NCI-H1092 treated with DMSO at 0.1 percent for 48 hours (cell line): ENCODE measurements at places on chromosomes 12 and 14.

DNA sequence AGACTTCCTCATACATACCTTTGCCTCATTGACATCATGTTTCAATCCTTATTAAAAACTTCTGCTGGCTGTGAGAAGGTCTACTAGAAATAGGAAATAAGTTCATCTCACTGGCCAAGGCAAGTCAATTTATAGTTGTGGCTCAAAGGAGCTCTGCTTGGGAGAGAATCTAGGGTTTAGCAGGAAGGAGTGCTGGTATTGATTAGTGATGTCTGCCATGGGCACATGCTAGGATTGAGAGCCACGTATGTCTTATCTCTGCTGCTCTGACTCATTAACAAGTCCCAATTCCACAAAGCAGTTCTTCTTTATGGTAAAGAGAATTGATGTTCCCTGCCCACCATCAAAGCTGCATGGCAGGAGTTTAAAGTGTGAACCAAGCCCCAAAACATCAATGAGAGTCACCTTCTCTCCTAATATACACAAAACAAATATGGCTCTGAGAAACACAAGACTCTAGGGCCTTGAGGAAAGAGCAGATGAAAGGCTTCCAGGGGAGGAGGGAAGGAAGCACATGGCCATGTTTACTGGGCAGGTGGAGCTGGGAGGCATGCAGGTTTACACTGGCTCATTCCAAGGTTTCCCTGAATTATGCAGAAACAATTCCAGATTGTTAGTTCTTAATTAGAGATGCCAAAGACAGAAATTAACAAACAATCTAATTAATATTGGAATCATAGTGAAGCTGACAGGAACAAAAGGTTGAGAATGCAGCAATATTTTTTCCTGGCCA is 931.9 kb upstream of the TMEM132C start:
- no peak for DNase-seq

DNA sequence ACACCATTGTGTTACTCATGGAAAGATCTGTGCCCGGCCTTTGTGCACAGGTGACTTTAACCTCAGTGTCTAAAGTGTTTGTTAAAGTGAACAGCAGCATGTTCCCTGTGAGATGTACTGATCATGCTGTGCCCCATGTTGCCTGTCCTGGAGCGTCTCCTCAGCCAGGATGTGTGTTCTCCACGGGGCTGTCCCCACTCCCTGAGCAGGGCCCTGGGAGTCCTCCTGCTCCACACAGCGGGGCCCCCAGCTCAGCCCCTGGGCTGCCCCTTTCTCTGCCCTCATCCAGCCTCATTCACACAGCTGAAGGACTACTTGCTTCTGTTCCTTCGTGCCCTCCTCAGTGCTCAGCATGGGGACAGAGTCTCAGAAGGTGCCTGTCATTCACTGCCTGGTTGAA is 131.5 kb downstream of the SLC38A6 start:
- no peak for DNase-seq

DNA sequence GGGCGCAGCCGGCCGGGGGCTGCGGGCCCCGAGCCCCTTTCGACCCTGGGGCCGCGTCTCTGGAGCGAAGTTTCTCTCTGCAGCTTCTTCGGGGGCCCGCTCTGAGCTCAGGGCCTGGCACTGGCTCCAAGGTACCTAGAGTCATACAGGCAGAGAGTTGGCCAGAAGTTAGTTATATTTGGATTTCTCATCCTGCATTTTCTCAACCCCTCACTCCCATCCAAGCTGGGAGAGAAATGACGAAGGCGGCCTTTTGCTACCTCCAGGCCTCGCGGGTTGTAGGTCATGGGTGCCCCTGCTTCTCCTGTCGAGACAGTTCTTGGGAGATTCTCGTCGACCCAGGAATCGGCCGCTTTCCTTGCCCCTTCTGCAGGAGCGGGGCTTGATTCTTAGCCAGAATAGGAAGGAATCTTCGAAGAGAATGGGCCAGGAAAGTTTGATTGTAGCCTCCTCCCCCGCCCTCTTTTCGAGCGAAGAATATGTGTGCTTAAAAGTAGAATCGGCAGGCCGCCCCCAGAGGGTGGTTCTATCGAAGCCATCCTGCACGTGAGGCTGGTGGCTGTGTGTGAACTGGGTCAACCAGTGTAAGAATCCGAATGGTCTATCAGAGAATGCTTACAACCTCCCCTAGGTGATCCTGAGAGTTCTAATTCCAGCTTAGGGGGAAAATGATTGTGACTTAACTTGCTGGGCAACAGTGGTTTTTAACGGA is 785 bp downstream of the MLEC start:
- no peak for DNase-seq

DNA sequence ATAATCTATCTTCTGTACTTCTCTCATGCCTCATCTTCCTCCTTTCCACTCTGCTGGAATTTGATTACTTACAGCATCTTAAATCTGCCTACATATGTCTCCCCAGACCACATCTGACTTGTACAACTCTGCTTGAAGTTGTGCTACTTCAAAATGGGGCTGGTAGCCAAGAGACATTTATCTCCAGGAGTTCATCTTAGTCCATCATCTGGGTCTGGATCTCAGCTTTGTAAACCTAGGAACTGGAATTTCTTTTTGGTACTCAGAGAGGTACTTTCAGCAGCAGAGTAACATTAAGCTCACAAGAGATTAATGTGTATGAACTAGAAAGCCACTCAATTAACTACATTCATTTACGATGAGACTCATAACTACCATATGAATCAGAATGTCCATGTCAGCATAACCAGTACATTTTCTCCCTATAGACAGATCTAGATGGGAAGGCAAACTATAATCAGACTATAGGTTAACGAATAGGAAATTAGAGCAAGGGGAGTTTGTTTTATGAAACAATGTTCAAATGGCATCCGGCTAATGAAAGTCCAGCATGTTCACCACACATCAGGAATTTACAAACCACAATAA is 178.8 kb downstream of the CEP128 start:
- no peak for DNase-seq

DNA sequence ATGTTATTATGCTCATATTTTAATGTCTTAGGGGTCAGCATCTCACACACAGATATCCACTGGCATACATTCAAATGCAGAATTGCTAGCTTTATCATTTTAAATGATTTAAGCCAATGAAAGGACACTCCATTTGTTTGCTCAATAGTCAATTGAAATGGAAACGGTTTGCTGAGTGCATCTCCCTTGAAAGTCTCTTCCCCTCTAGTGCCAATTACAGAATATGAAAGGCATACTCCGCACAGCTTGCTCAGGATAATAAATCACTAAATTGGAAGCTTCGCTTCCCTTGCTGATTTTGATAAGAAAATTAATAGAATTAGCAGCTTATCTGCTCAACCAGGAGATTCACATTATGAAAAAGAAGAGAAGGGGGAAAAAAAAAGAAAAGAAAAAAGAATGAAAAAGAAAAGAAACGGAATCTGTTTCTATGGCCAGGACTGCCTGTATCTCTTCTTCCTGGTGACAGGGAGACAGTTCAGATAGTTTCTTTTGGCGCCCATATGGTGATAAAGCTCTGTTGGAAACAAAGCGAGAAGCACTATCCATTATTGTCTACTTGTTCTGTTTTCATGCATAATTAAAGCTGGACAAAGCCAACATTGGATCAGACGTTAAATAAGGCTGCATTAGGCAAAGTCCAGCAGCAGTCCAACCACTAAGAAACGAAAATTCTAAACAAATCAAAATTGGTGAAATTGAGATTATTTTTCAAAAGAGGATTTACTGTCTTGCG is 225.0 kb downstream of the GXYLT1 start:
- DNase-seq, result peak; percentile 98

DNA sequence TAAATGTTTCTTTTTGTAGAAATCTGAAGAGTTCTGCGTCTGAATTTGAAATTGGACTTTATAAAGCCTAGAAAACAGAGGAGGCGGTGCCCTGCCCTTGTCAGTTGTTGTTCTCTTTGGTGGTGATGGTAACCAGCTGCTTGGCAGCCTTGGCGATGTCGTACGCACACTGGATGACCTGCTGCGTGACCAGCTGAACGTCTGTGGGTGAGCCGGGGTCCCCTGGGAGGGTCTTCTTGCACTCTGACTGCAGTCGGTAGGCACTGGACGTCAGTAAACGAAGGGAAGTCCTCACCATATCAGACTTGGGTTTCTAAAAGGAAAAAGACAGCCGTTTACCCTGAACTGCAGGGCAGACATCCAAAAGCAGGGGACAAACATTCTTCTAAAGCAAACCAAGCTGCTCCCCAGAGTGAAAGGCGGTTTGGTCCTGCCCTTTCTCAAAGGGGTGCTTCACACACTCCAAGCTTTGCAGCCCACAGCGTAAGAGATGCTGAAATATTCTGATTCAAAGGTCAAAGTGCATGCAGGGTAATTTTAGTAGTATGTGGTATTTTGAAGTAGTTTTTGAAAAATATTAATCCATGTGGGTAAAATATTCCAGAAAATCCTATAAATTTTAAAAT is 32.9 kb downstream of the TCHP start:
- no peak for DNase-seq

DNA sequence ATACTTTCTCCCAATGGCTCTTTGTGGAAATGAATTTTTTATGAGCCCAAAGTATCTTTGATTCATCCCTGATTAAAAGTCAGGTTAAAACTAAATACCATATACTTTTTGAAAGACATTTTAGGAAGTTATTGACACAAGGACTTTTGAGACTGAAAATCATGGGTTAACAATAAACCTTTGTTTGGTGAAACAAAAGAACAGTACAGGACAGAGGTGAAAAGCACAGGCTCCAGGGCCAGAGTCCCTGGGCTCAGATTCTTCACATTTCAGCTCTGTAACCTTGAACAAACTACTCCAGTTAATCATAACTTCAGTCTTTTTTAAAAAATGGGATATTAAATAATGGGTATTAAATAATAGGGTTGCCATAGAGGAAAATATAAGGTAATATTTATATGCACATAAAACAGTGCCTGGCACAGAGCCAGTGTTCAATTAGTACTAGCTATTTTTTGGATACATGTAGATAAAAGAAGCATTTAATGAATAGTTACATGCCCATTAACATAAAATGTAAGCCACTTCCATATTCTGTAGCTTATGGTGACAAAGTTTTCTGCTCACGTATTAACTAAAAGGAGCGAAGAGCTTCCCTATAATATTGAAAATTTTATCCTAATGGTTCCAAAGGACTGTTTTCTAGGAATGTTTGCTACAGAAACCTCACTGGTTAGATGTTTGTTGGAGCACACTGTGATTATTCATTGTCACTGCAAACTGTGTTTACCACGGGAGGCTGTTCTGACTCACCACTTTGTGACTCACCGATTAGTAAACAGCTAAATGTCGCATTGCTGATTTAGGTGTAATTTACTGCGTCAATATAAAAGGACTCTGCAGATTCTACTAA is 255.4 kb downstream of the DAD1 start:
- no peak for DNase-seq

DNA sequence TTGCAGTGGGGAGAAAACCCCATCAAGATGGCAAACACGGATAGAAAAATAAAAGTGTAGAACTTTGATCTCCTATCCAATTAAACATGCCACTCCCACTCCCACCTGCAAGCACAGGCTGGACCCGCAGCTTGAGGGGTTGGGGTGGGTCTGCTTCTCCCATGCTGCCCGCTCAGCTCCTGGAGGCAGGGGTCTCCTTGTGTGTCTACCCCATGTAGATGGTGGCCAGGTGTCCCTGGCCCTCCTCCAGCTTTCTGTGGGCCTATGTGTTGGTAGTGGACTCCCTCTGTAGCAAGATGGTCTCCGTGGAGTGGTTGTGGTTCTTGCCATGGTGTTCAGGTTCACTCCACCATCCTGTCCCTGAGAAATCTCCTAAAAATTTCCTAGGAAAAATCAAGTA is 23.5 kb upstream of the FGF23 start:
- DNase-seq, result no peak

DNA sequence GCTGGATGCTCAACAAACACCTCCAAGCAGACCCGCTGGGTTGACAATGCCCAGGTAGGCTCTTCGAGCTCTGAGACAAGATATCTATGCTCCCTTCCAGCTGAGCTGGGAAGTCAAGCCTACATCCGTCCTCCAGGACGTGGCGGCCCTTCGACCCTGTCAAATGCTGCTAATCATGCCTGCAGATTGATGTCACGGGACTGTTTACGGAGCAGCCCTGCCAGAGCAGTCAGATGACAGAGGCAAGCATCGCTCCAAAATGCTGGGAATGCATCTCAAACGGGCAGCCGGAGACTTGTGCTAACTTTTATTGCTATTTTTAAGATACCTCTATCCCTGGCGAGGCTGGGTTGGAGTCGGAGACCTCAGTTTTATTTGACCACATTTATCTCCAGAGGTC is 139.2 kb downstream of the NTF3 start:
- no peak for DNase-seq

DNA sequence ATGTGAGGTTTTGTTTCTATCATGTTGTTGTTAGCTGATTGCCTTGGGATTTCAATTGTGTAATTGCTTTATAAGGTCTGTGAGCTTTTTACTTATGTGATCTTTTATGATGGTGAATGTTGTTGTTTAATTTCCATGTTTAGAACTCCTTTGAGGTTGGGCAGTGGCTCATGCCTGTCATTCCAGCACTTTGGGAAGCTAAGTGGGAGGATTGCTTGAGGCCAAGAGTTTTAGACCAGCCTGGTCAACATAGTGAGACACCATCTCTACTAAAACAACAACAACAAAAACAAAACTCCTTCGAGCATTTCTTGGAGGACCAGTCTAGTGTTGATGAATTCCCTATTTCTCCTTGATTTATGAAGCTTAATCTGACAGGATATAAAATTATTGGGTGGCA is 102.1 kb upstream of the PMCH start:
- DNase-seq, result no peak

- no peak for DNase-seq
These were observed 37.5 kb upstream of the DAAM1 start for GRCh38 chr14:59150990-59151389.

DNA sequence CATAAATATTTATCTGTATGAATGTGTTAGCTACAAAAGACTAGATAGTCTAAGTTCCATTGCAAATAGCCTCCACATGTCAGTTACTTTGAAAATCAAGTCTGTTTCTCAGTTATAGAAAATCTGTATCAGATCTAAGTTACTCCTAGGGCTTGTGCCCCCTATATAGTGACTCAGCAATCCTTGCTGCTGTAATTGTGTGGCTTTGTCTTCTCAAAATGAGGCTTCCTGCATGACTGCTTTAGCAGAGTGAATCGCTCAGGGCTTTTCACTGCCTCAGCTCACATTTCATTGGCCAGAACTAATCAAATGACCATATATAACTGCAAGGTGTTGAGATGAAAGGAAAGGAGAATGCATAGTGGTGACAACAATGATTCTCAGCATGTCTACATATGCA is 552.2 kb upstream of the STXBP6 start:
- DNase-seq, result no peak

DNA sequence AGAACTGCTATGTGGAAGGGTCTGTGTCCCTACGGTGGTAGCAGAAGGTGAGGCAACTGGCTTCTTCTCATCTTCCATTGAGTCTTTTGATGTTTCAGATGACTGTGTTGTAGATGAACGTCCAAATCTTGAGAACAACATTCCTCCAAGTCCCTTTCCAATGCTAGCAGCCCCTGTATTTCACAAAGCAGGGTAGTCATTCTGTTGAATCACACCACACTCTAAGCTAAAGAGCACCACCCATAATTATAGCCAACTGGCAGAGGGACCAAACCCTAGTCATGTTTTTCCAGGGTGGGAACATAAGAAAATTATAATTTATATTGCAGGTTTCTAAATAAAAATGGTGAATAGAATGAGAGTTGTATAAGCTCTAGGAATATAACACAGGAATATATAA is 98.7 kb downstream of the DDHD1 start:
- no peak for DNase-seq
